ENCODE measurements at places on chromosomes 4 and X.
A peak's percentile ranks its signal among the peaks of the same experiment; 100 is the strongest.

DNA sequence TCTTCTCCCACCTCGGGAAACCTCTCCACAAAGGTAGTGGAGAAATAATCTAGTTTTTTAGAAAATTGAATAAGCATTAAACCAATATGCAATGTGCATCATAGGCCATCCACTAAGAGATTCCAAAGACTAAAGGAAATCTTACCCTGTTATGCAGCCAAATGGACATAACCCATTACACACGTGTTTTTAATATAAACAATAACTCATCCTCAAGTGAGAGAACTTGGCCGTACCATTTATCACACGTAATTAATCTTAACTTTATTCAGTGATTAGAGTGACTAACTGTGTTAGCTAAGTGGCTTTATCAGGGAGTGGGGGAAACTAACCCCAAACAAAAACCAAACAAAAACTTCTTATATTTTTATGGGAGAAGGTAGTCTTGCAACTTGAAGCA lies 57.8 kb downstream of the AFM start:
- DNase-seq: no peak

- no peak for DNase-seq
These were observed 292.7 kb downstream of the GPAT3 start for GRCh38 chr4:83828601-83829000.

DNA sequence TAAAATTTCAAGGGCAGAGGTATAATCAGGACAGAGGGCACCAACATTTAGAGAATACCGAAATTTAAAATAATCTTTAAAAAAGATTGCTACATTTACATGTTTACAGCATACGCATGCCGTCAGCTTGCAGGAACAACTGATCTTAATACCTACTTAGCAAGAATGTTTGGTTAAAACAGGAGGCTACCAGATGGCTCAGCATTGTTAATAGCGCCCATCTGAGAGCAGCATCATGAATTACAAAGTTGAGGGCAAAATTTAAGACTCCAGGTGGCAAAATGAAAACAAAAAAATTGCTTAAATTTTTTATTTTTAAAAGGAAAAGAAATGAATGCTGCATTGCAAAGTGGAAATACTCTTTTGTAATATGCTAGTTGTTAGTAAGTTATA lies 241.3 kb downstream of the C4orf33 start:
- DNase-seq: no peak

- no peak for DNase-seq
These were observed 10.9 kb upstream of the PCDH18 start for GRCh38 chr4:137543198-137543597.

GRCh38 chr4:115770046-115770543 lies 656.7 kb upstream of the NDST4 start:
- no peak for DNase-seq

GRCh38 chrX:117607561-117607960 lies 509.0 kb downstream of the KLHL13 start:
- no peak for DNase-seq

GRCh38 chr4:20813700-20814099 lies 113.4 kb downstream of the PACRGL start:
- DNase-seq: no peak

GRCh38 chr4:101853028-101853427 lies 62.5 kb downstream of the BANK1 start:
- no peak for DNase-seq

GRCh38 chrX:44157858-44158257 lies 184.7 kb upstream of the NDP start:
- no peak for DNase-seq

DNA sequence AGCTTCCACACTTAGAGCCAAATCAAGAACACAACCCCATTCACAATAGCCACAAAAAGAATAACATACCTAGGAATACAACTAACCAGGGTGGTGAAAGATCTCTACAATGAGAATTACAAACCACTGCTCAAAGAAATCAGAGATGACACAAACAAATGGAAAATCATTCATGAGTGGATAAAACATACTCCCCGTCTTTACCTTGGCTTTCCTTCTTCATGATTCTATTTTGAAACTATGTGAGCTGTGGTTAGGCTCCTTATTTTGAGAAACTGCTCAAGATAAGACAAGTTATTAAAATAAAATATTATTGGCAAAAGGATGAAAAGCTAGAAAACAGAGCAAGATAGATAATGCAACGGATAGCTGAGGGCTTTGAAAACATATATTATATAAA lies 598.1 kb upstream of the FAT1 start:
- DNase-seq: no peak

GRCh38 chr4:81084029-81084428 lies 53.5 kb downstream of the BMP3 start:
- no peak for DNase-seq

DNA sequence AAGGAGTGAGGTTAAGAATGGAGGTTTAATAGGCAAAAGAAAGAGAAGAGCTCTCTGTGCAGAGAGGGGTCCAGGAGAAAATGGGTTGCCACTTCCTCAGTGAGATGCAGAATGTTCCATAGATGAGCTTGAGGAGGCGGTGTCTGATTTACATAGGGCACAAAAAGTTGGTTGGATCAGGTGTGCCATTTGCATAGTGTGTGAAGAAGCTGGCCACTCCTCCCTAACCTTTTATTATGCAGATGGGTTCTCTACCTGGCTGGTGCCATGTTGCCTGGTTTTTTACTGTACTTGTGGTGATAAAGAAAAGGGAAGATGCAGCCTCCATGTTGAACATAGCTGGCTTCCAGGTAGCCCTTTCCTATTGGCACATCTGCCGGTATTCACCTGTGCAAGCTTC lies 27.3 kb downstream of the SUPT20HL1 start:
- DNase-seq: no peak

DNA sequence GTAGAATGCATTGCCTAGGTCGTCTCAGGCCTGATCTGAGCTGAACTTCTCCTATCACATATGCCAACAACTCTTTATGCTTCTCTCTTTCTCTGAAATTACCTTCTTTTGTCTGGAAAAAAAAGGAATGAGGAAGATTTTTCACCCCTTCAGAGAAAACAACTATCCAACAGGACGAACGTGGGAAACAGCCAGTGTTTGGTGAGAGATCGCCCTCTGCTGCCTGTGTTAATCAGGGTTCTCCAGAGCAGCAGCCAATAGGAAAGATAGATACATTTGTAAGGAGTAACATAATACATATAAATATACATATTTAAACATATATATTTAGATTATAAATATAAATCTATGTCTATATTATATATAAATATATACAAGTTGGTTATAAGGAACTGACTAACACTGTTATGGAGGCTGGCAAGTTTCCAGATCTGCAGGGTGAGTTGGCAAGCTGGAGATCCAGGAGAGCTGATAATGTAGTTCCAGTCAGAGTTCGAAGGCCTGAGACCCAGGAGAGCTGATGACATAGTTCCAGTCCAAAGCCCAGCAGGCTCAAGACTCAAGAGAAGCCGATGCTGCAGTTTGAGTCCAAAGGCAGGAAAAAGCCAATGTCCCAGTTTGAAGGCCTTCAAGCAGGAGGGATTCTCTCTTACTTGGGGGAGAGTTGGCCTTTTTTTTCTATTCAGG lies 13.3 kb downstream of the CETN2 start:
- DNase-seq: no peak

DNA sequence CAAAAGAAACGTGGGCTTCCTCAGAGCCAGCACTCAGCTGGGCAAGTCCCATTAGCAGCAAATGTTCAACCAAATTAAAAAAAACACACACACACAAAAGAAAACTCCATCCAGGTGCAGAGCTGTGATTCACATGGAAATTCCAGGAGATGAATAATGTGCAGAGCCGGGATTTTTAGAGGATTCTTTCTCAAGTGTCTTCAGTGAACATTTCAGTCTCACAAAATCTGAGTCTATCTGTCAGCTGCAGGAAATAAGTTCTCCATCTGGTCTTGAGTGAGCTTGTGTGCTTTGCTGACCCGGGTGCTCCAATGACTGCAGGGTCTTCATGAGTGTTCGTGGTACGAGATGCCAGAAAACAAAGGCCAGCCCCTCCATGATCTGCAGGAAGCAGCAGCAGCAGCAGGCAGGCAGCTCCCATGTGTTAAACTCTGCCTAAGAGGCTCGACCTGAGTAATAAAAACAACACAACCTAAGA lies 44.3 kb downstream of the RASGEF1B start:
- no peak for DNase-seq

DNA sequence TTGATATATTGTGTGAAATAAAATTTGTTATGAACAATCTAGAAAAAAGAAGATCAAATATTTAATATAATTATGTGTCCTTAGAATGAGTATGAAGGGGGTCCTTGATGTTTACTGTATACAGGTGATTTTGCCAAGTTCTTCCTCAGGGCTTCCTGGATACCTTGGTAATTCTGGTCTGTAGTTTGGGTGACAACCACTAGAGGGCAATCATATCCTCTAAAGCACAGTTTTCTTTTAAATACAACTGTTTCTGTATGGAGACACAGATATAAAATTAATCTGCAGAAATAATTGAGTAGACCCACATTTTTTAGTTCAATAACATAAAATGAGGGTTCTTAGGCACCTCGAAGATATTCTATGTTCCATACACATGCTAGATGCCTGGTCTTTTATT lies 157.7 kb downstream of the SPANXN1 start:
- DNase-seq: no peak

DNA sequence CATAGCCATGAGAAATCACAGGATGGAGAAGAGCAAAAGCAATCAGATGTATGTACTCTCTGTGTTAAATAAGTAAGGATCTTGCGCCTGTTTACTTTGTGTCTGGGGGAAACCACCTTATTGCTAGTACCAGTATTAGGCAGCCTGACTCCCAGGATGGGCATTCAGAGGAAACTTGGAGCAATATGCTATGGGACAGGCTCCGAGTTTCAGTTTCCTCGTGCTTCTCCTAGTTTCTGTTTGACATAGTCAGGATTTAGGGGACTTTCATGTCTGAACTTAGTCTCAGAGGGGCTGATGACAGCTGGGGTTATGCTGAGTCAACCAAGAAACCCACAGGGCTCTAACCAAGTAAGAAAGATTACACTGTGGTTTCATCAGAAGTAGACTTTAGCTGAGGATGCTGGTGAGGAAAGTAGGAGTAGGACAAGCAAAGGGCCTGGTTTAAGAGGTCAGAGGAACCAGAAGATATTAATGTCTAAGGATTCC lies 13.5 kb downstream of the NSUN7 start:
- no peak for DNase-seq

DNA sequence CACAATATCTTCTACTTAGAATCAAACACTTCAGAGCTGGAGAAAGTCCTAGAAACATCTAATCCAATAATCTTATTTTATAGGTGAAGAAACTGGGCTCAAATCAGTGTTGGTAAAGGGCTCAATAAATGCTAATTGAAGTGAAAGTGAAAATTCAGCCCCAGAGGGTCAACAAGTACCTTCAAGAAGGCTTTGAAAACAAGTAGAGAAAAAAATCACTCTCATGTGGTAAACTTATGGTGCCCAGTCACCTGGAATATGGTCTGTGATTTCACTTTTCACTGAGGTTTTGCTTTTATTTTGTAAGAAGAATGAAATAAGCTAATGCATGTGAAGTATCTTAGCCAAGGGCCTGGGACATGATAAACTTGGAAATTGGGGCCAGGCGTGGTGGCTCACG lies 29.1 kb upstream of the EIF4E start:
- no peak for DNase-seq

DNA sequence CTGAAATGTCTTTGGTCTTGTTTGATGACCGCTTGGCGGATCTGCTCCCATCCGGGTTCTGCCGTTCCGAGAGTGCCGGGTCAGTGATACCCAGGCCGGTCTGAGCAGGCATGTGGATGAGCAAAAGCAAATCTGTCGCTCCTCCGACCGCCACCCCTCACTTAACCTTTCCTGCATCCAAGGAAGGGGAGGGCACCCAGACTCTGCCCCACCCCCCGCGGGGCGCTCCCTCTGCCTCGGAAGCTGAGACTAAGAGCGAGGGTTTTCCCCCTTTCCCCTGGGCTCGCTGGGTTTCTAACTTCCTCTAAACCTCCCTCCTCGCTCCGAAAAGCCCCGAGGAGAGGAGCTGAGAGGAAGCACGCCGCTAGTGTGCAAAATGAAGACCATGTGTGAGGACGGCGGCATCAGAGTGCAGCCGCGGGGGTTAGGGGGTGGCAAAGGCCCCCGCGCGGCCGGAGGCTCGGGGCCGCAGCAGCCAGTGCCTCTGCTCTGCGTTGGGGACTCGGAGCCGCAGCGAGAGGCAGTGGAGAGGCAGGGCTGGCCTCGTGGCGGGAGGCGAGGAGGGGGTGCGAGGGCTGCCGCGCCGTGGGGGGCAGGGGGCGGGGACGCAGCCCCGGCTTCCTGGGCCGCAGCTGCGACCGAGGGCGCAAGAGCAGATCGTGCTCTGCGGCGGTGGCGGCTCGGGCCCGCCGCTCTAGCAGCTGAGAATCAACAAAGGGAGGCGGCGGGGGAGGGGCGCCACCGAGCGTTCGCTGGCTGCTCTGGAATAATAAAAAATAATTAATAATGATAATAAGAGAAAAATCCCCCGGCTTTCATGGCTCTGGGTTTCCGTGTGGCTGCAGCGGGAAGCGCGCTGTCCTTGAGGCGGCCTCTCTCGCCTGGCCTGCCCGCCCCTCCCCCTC lies 55.8 kb upstream of the BCOR start:
- peak; percentile 68 for DNase-seq

DNA sequence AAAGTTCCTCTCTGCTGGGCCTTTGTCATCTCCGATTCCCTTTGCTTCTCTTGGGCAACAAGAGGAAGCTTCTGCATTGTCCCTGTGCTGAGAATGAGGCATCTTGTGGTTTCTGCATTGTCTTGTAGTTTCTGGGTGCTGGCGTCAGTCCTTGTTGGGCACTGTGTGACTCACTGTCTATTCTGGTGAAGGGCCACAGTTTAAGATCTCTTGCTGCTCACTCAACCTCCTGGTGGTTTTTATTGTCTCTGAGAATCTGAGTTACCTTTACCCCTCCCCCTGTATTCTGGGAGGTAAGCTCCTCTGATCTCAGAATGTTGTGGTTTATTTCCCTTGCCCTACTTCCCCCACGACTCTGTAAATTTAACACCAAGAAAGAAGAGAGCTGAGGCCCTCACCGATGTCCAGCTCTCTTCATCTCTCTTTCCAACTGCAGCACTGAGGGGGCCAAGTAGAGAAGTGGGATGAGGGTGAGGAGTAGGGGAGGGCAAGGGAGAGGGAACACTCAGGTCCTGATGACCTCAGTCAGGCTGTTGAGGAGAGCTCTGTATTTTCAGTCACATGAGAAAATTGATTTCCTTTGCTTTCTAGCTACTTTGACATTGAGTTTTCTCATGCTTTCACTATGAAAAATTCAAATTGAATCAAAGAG lies 441.6 kb upstream of the PITX2 start:
- no peak for DNase-seq

GRCh38 chr4:80655662-80656061 lies 320.1 kb downstream of the CFAP299 start:
- no peak for DNase-seq

GRCh38 chr4:185576962-185577950 lies 41.9 kb upstream of the PDLIM3 start:
- no peak for DNase-seq
